ENCODE measurements at places on chromosomes 5 and 9. TPM values are rescaled to one million over a fixed set of nuclear protein-coding genes. Genes with fewer than 3 reads are reported as not detected.

The PCDHB13 gene
- polyA plus RNA-seq, result 0.86 TPM

The OTULINL gene
- 7.1 TPM for polyA plus RNA-seq

The TERT gene
- polyA plus RNA-seq, result not detected

The PLAC8L1 gene
- polyA plus RNA-seq, result not detected

The GRM6 gene
- not detected for polyA plus RNA-seq

The NIPBL gene
- polyA plus RNA-seq, result 12.4 TPM

The ZFP37 gene
- 1.9 TPM for polyA plus RNA-seq

- no peak for DNase-seq
Observed at GRCh38 chr5:76401801-76402250, 1.3 kb upstream of the IQGAP2 start.

DNA sequence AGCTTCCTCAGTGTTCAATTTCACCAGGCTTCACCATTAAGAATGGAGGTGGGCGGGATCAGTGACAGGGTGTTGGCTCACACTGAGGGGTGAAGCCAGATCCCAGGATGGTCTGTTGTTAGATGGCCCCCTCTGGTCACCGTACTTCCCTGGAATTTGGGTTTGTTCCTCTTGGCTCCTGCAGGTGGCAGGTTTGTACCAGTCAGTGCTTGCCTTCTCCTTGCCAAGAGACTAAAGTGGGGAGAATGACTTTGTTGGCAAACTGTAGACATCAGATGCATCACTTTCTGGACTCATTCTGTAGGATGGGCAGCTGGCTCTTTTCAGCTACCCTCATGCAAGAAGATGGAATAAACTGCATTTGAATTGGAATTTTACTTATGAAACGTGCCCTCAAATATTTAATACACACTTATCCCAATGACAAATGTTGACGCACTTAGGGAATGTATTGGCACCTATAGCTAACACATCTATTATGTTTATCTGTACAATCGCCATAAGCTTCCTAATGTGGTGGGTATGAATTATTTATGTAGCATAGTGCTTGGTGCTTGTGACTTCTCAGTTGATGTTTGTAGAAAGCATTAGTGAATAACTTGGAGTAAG lies 31.4 kb upstream of the ANKRD55 start:
- DNase-seq, result no peak

GRCh38 chr5:168674893-168675482 lies 95.8 kb upstream of the PANK3 start:
- no peak for DNase-seq

DNA sequence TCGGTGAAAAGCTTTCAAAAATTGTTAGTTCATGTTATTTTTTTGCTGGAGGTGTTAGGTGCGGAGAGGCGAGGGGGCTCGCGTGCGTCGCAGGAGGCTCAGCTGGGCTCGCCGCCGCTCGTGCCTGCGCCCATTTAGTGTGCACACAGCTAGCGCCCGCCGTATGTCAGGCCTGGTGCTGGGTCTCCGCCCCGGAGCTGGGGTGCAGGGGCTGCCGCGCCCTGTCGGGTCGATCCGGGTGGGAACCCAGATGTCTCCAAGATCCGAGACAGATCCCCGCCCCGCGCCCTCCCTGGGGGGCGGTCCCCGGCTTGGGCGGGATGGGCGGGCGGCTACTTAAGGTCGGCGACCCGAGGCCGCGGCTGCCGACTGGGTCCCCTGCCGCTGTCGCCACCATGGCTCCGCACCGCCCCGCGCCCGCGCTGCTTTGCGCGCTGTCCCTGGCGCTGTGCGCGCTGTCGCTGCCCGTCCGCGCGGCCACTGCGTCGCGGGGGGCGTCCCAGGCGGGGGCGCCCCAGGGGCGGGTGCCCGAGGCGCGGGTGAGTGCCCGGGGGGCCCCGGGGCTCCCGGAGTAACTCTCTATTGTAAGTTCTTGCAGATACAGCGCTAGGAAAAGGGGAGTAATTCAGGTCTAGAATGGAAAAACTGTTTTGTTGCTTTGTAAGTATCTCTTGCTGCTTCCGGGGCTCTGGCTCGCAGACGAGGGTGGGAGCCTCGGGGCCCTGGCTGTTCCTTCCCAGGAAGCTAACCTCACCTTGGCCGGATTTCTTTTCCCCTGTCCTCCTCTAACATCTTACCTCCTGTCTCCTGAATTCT lies 31.7 kb downstream of the GSN start:
- DNase-seq, result peak; percentile 44

- no peak for DNase-seq
Observed at GRCh38 chr9:122055701-122056100, 37.4 kb downstream of the TTLL11 start.

GRCh38 chr9:16866587-16866986 lies 3.9 kb downstream of the BNC2 start:
- no peak for DNase-seq

- no peak for DNase-seq
Observed at GRCh38 chr5:57249265-57249874, 75.5 kb downstream of the GPBP1 start.

DNA sequence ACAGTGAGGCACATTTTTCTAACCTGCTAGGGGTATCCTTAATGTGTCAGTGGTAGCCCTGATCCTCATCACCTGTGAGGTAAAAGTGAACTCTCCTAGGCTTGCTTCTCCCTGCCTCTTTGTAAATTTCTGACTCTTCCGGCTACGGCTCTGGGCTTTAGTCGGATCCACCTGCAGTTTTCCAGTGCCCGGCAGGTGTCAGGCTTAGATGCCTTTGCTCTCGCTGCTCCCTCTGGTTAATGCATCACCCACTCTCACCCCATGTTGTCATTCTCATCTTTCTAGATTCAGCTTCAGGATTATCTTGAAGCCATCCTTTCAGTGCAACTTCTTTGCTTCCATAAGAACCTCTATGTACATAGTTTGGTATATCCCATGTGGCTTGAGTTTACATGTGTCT lies 3.6 kb downstream of the CEP78 start:
- DNase-seq, result peak; percentile 42

DNA sequence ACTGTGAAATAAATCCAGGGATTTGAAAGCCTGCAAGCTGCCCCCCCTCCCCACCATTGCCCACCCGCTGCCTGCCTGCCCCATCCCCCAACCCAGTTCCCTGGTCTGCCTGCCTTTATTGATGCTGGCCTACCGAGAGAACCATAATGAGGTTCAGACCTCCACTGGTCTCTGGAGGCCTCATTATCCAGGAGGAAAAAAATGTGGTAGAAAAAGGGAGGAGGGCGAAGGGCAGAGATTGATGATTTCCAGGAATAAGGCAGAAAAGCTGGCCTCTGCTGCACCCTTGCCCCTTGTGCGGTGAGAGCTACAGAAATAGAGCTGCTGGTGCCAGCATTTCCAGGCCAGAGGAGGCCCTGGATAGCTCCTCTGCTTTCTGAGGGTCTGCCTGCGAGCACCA lies 216.1 kb downstream of the PAPPA start:
- no peak for DNase-seq

- DNase-seq, result no peak
Observed at GRCh38 chr9:27990524-27990923, 417.2 kb upstream of the C9orf72 start.

GRCh38 chr5:147466360-147466980 lies 43.4 kb downstream of the DPYSL3 start:
- no peak for DNase-seq

DNA sequence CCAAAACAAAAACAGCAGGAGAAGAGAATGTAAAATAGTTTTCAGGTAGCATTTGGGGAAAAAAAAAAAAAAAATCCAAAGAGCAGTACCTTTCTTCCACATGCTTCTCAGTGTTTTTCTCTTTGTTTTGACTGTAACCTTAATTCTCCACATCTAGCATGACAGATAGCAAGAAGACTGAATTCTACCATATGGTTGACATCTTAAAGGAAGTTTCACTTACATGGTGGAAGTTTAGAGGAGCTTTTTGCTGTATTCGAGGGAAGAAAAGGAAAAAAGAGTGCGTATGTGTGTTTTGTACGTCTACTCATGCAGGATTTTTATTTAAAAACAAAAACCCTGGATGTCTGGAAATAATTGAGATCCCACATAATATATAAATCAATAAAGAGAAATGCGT lies 604.8 kb downstream of the CCDC171 start:
- DNase-seq, result no peak

DNA sequence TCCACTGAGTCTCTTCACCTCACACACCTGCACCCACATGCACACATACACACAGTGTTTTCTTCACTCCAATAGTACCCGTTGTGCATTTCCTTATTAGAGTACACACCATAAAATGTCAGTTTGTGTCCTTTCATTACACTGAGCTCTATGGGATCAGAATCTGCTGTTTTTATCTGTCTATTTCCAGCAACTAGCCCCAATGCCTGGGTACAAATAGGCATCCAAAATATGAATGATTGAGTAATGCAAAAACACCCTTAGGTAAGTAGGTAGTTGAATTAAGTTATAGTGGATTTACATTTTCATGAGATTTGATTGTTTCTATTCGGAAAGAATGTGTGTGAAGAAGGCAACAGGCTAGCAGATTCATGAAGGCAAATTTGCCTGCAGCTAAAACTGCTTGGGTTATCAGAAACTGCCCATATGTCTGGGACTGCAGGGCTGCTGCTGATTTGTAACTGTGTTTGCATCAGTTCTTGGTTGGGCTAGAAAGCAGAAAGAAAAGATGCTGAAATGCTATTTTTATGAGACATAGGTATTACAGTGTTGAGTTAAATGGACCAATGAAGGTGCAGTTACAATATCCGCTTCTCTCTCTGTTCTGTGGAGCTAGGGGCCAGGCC lies 26.9 kb downstream of the PPP3R2 start:
- DNase-seq, result no peak

- DNase-seq, result no peak
Observed at GRCh38 chr9:15697446-15697851, 144.6 kb downstream of the CCDC171 start.

- peak; percentile 43 for DNase-seq
Observed at GRCh38 chr9:10268531-10269485, 344.0 kb downstream of the PTPRD start.

DNA sequence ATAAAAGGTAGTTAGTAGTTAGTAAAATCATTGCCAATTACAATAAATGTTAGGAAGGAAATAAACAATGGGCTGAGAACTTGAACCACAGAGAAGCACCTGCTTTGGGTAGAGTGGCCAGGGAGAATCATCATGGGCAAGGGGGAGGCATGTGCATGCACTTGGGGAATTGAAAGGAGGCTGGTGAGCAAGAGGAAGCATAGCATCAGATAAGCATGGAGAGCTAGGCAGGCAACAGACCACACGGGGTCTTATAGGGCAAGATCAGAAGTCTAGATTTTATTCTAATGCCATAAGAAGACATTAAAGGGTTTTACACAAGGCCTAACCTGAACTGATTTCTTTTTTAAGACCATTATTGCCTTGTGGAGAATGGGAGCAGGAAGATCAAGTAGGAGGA lies 93.4 kb downstream of the PIP5K1B start:
- DNase-seq, result no peak

GRCh38 chr5:115961381-115962238 lies 665 bp upstream of the LVRN start:
- DNase-seq, result peak; percentile 32

- DNase-seq, result no peak
Observed at GRCh38 chr9:37215381-37215780, 95.0 kb downstream of the ZCCHC7 start.

Measured in kidney (tissue), 22 donors.